ENCODE measurements at places on chromosomes 2 and 18.

DNA sequence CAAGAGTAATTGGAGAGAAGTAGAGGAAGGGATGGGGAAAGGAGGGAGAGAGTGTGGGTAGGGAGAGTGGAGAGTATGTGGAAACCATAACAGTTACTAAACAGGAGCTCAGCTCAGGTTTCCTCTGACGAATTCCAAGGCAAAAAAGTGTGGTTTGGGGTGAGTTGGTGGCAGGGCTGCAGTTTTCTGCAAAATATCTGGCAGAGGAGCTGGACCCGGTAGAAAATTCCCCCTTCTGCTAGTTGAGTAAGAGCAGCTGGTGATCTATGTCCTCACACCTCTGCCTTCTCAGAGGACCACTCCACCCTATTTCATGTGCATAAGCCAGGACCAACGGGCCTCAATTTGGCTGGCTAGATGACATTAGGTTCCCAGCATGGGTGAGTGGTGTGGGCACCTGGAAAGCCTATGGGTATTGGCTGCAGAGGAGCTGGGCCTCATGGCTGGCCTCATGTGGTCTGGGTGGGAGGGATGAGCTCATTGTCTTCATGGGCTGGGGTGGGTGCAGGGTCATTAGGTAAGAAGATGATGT, 13.2 kb downstream of the NRP2 start:
- DNase-seq, result no peak

DNA sequence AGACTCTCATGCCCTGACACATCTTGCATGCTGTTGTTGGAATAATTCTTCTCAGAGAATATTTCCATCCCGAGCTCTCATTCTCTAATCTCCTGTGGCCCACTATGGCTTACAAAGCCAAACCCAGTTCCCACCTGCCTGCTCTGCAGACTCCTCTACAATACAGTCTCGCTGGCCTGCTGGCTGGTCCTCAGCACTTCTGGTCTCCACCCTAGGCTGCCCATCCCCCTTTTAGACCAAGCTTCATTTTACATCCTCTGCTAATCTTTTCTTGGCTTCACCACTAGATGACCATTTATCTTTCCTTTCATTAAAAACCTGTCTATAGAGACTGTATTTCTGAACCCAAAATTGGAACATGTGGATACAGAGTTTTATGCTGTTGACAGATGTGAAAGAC, 42.5 kb upstream of the YPEL5 start:
- DNase-seq, result no peak

GRCh38 chr2:30106543-30106942, 40.3 kb upstream of the YPEL5 start:
- DNase-seq, result no peak

DNA sequence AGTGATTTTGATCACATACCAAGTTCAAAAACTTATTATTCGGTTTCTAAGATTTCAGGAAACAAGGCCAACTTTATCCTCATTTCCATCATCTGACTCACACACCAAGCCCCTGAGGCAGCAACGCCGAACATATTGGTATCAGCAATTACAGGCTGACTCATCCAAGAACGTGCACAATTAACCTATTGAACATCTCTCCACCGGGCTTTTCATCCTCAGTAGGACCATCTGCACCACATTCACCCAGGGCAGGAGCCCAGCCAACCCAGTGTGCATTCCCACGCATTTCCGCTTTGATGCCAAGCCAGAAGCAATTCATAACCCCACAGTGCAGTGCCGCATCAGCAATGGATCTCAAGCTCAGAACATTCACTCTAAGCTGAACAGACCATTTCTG, 52.9 kb downstream of the SCG2 start:
- DNase-seq, result no peak

- peak; percentile 38 for DNase-seq
These were observed 7.6 kb upstream of the TNS1 start for GRCh38 chr2:218010140-218010983.

GRCh38 chr2:62340994-62341484, 145.1 kb downstream of the B3GNT2 start:
- DNase-seq, result no peak

DNA sequence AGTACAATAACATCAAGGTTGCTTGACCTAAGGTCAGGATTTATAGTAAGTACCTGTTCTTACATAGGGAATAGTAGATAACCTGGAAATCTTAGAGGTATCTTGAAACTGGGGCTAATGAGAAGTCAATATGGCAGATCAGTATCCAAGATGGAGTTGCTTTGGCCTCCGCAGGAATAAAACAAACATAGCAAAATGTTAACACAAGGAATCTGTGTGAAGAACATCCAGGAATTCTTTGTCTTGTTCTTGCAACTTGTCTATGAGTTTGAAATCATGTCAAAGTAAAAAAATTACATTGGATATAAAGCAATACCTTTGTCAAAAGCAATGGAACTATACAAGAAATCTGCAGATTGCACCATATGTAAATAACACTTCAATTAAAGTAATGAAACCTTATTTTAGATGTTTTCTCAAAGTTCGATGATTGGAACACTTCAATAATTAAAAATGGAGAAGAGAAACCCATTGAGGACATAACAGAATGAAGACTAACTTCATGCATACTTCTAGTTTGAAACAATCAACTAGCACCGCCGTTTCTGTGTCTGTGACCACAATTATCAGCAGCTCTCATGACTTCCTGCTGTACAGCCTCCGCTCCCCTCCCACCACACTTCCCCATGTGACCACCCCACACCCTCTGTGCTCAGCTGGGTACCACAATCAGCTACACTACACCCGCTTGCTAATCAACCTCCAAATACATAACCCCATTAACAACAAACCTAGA, 27.6 kb downstream of the C2orf76 start:
- DNase-seq, result no peak

All from GOT3 (cell line).